ENCODE measurements at places on chromosomes 3 and 15.

- no peak for DNase-seq
These were observed 11.8 kb upstream of the CDV3 start for GRCh38 chr3:133561679-133562078.

DNA sequence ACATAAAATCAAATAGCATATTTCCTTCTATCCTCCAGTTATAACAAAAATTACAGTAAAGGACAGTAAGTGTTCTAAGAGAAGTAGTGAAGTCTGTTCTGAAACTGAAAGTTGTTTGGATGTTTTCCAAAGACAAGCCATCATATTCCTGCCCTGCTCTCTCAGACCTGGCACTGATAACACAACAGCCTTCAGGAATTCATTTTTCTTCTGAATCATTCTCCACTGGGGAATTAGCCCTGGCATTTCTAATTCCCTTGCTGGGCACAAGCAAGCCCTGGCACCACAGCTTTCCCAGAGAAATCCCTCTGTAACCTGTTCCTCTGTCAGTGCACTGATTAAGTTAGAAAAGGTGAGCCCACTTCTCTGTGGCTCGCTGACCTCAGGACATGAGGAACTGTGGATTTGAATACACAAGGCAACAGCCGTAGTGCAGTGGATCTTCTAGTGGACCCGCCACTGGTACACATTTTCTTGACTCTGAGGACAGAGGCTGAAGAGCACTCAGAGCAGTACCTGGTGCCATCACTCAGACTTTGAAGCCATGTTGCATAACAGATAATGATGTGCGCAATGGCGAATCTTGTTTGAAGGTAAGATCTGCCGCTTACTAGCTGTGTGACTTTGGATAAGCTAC, 61.6 kb downstream of the WWTR1 start:
- no peak for DNase-seq

DNA sequence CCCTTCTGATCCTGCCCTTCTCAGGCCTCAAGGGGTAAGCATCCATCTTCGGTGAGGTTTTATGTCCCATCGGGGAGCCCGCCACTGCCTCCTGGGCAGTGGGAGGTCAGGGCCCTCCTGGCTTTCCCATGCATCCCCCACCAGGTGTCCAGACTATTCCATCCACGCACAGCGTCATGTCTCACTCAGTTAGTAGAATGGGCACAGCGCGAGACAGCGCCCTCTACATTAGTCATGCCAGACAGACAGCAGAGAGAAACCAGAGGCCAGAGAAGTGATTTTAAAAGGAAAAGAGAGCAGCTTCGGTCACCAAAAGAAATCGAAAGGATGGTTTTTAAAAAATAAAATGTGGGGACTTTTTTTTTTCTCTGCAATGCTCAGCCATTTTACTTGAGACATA, 49.8 kb downstream of the ZDHHC3 start:
- no peak for DNase-seq

GRCh38 chr3:35422101-35422500, 217.2 kb upstream of the ARPP21 start:
- DNase-seq: no peak

DNA sequence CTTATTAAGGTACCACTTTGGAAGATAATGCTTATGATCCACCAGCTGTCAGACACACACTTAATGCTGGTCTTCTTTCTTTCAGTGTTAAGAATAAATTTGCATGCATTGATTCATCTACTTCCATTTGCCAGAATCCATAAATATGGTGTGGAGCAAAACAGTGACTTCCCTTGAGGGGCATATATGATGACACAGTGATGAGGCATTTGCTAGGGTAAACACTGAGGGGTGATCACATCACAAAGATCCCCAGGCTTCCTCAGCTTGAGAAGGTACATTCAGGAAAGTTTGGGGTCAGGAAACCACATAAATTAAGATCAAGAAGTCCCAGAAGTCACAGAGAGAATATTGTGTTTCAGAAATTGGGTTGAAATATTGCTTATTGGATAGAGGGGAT, 9.9 kb upstream of the ZBED2 start:
- DNase-seq: no peak

GRCh38 chr3:127213381-127213918, 20.5 kb downstream of the PRR23E start:
- DNase-seq: no peak

All from NCI-H2081 (cell line).